ENCODE measurements at places on chromosomes 5 and 9.

- no peak for DNase-seq
These were observed 1126.2 kb upstream of the CDH9 start for GRCh38 chr5:28164568-28164967.

DNA sequence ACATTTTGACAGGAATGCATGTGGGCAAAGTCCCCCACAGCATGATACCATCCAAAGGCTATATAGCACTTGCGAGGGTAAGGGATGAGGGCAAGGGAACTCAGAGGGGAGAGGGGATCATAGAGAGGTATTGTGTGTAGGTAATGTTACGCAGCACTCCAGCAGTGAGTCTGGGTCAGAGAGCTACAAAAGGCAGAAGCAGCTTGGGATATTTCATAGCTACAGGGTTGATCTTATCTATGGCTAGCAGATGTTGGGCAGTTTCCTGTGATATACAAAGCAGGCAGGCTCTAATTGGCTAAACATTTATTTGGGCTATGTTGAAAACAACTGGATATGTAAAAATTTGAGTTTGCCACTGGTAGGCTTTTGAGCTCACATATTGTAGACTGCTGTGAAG, 17.8 kb upstream of the SLCO4C1 start:
- no peak for DNase-seq

DNA sequence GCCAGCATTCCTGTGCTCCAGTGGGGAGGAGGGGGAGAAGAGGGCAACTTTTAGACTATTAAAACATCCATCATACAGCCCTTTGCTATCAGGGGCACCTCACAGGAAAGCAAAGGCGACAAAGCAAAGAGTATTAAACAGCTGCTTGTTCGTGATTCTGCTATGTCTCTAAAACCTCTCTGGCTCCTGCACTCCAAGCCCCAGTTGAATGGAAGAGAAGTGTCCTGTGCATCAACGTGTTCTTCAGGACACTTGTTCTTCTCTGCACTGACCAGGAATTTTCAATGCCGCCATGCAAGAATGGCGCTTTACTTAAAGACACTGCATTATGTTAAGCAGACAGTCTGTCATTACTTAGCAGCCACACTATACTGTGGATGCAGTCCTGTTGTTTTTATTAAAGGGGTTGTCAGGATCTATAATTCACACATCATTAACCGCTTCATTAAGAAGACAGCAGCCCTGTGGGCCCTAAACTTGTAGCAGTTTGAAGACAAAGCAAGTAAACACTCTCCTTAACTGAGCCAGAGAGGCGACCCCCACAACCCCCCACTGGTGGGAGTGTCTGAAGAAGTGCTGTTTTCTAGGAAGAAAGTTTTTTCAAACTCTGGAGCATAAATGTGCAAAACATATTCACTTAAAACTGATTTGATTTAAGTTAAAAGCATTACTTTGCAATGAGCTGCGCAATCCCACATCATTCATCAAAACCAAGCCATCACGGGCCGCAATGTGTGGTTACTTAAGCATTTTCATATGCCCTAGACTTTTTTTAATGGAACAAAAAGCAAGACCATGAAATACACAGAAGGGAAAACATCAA, 164.5 kb downstream of the ZNF608 start:
- no peak for DNase-seq

DNA sequence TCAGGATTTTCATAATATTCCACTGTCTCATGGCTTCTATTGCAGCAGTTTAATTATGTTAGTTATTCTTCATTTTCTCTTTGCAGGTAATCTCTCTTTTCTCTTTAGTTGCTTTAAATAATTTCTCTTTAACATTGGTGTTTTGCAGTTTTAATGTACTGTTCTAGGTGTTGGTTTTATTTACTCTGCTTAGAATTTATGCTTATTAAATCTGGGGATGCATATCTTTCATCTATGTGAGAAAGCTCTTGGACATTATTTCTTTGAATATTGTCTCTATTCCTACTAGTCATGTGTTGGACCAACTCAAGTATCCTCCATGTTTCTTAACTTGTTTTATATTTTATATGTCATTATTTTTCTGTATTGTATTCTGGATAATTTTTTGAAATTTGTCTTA, 218.7 kb upstream of the TUT7 start:
- DNase-seq, result no peak

DNA sequence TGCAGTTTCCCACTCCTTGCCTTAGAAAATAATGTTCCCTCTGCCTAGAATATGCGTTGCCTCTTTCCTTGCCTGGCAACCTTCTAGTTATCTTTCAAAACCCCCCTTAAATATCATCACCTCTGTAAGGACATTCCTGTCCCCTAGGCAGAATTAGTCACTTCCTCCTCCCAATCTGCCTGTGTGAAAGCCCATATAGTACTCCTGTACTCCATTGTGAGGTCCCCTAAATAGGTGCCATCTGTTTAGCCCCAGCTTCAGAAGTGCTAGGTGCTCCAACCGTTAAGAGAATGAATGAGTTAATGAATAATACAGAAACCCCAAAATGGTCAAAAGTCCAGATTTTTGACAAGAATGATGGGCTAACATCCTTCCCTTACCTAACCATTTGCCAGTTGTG, 181.4 kb downstream of the GDNF start:
- no peak for DNase-seq

DNA sequence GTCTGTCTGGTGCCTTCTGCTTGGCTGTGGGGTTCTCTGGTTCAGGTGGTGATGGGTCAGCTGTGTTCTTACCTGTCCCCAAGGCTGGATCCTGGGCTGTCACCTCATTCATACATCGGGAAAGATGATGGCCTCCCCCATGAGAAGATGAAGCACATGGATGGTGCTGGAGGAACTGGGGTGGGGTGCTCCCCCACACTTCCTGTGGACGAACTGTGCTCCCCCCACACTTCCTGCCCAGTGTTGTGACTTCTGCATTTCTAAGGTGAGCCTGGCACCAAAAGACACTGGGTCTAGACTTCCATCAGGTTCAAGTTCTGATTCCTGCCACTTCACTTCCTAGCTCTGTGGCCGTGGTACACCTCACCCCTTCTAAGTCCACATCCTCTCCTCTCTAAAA, 4.3 kb upstream of the SURF6 start:
- DNase-seq, result no peak

DNA sequence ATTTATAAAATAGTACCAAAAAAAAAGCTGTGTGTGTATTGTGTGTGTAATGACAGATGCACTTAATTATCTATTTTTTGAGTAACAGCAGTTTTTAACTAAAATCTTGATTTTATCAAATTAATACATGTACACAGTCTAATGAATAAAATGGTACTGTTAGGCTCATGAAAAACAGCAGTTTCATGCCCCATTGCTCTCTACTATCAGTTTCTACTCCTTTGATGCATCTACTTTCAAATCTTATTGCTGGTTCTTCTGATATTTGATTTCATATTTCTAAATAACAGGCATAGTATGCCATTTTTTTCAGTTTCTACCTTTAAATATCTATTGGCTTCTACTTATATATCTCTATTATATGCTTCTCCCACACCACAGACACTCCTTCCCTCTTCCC, 117.4 kb downstream of the CCDC171 start:
- no peak for DNase-seq

DNA sequence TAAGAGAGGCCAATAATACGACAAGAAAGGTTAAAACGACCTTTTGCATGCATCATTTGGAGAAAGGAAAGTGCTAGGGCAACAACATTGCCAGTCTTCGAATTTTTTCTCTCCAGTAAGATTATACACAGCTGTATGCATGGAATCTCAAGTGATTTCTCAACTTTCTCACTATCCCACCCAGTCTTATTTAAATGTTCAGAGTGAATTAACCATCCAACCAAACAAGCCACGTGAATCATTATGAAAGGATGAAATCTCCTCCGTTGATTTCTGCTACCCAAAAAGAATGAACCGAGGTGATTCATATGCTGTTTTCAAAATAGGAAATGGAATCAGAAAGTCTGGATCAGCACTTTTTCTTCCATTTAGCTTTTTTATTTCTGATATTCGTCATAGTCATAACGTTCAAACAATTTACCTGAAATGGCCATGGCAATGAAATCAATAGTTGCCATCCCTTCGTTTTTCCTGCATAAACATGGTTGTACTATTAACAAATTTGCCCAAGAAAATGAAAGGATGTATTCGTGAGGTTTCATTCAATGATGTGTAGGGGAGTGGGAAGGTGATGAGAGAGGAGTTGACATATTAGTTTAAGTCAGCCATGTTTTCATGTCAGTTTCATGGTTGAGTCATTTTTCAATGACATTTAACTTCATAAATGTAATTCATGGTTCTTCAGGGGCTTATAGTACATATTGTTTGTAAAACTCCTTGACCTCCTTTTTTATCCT, 170.9 kb upstream of the WWC1 start:
- DNase-seq, result no peak

- no peak for DNase-seq
These were observed 280.7 kb downstream of the KCTD16 start for GRCh38 chr5:144451187-144451973.

- no peak for DNase-seq
These were observed 111.3 kb upstream of the NR3C1 start for GRCh38 chr5:143514616-143515335.

GRCh38 chr5:1385395-1386273, 40.7 kb upstream of the CLPTM1L start:
- peak; percentile 60 for DNase-seq

DNA sequence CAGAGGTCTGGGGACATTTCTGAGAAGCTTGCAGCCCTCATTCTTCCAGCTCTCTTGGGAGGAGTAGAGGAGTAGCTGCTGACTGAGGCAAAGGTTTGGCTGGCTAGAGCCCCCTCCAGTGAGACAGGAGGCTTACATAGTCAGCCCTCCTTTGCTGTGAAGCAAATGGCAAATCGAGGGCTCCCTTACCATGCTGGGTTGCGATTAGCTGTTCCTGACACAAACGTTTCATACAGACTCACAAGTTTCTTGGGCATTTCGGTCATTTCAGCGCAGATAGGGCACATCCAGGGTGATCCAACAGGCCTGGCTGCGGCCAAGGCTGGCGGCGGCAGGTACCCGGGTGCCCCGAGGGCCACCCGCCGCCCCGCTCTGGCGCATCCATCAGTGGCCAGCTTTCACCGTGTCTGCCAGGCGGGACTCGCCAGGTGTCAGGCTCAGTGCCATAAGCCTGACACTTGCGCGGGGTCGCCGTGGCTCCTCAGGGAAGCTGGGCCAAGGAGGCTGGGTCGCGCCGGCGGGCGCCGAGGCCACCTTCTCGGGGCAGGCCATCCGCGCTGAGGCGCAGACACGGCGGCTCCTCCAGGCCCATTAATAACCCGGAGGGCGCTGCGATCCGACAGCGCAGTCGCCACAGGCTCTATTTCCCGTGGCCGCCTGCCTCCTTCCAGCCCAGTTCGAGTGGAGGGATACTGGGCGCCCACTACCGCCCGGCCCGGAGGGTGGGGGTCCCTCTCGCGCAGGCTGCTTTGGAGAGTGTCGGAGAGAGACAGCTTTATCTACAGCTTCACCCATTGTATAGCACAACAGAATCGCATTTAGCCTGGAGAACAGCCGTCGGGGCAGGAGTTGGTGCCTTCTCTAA, 9.1 kb downstream of the PRDM6 start:
- no peak for DNase-seq

- DNase-seq, result no peak
These were observed 75.4 kb upstream of the MAN2A1 start for GRCh38 chr5:109614301-109614700.

- no peak for DNase-seq
These were observed 115.8 kb upstream of the SLIT3 start for GRCh38 chr5:169416583-169417196.

DNA sequence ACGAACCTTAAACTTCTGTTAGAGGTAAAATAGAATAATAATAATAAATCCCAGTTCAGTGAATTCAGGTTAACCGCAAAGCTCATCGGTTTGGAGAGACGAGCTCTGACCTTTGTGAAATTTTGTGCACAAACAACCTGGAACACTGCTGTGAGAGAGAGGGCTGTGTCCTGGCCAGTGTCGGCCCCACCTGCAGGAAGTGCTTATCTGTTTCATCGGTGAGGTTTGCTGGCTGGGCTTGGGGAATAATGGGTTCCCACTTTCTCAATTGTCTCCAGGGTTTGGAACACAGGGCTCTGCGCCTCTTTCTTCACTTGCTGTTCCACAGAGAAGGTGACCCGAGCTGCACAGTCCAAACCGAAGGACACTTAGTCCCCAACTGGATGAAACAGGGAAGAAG, 19.3 kb upstream of the CLPTM1L start:
- no peak for DNase-seq

- no peak for DNase-seq
These were observed 30.8 kb downstream of the COL15A1 start for GRCh38 chr9:98974554-98974953.

- no peak for DNase-seq
These were observed 1.6 kb downstream of the C9orf152 start for GRCh38 chr9:110206389-110206788.

GRCh38 chr9:116471093-116471906, 215.8 kb upstream of the TRIM32 start:
- DNase-seq, result no peak

- no peak for DNase-seq
These were observed 12.6 kb downstream of the RAPGEF1 start for GRCh38 chr9:131727184-131727759.
